Chondrocyte (in vitro differentiated cells): ENCODE measurements at places on chromosomes 2 and 18. TPM values are rescaled to one million over a fixed set of nuclear protein-coding genes. Genes with fewer than 3 reads are reported as not detected.
A peak's percentile ranks its signal among the peaks of the same experiment; 100 is the strongest.

The DNAJC5G gene
- total RNA-seq: not detected in 3 replicates

DNA sequence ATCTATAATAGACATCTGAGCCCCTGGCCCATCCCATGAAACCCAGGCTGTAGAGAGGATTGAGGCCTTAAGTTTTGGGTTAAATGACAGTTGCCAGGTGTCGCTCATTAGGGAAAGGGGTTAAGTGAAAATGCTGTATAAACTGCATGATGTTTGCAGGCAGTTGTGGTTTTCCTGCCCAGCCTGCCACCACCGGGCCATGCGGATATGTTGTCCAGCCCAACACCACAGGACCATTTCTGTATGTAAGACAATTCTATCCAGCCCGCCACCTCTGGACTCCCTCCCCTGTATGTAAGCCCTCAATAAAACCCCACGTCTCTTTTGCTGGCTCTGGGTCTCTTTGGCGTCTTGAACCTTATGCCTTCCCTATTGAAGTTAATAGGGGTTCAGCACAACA lies 110.7 kb downstream of the XRCC5 start:
- no peaks in the 10 kb centered on the region for H3K27me3 ChIP-seq
- peaks cover 8% of the 10 kb centered on the region for H3K36me3 ChIP-seq
- DNase-seq: no peak

- peaks cover 26% of the 10 kb centered on the region for H3K36me3 ChIP-seq
- H3K27me3 ChIP-seq: no peaks in the 10 kb centered on the region
- H3K4me3 ChIP-seq: peak overlapping the region; percentile 100
Observed at GRCh38 chr2:216635701-216636550, 2.7 kb downstream of the IGFBP2 start.

- H3K36me3 ChIP-seq: peaks cover 43% of the 10 kb centered on the region
- DNase-seq: no peak
- peaks cover 15% of the 10 kb centered on the region for H3K4me1 ChIP-seq
- peak overlapping the region; percentile 12 for H3K27ac ChIP-seq
Observed at GRCh38 chr2:217876253-217876570, 126.6 kb downstream of the TNS1 start.

The CCDC93 gene
- 22.0 to 22.8 TPM (median 22.3 TPM) in 3 replicates for total RNA-seq

The TUBA4B gene
- total RNA-seq: not detected in 3 replicates

The ADRA2B gene
- total RNA-seq: 0.07 TPM in 1 of 3 replicates, not detected in the others
